ENCODE measurements at places on chromosomes 5 and 9.

- no peak for DNase-seq
Observed at GRCh38 chr9:214648-215493, at the start of gene DOCK8. DOCK8 (plus strand) TSS chr9:214865; CDS start chr9:214977, 112 bp downstream.

GRCh38 chr9:9942764-9943424, 669.9 kb downstream of the PTPRD start:
- DNase-seq, result peak; percentile 76

- DNase-seq, result no peak
Observed at GRCh38 chr9:27499451-27499850, 24.6 kb upstream of the IFNK start.

DNA sequence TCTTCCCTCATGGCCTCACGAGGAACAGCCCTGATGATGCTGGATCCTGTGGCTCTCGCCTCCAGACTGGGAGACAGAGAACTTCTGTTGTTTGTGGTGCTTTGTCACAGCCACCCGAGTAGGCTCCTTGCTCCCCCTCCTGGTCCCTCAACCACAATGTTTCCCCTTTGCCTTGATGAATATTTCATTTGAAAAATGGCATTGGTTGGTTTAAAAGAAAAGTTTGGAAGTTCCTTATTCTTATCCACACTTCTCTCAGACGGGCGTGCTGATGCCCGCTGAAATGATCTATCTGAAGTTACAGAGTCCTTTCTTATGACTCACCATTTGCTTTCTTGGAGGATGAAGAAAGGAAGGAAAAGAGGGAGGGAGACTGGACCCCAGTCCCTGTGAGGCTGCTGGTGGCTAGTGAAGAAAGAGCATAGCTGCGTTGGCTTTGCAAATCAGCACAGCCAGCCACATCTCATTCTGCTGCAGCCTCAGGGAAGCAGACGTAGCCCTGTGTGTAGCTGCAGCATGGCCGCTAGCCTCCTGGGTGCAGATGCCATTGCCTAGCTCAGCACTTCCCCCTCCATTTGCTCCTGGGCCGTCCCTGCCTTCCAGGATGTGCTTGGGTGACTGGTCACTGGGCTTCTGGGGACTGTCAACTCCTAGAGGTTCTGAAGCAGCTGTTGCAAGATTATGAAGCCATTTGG, 185.9 kb downstream of the ERCC6L2 start:
- no peak for DNase-seq

- no peak for DNase-seq
Observed at GRCh38 chr5:68196876-68197275, 18.7 kb upstream of the PIK3R1 start.

- DNase-seq, result no peak
Observed at GRCh38 chr9:673966-674526, 167.5 kb upstream of the DMRT1 start.
